ENCODE measurements at places on chromosomes 4 and X.

GRCh38 chr4:75248770-75249407 lies 265.3 kb downstream of the RCHY1 start:
- no peak for DNase-seq

DNA sequence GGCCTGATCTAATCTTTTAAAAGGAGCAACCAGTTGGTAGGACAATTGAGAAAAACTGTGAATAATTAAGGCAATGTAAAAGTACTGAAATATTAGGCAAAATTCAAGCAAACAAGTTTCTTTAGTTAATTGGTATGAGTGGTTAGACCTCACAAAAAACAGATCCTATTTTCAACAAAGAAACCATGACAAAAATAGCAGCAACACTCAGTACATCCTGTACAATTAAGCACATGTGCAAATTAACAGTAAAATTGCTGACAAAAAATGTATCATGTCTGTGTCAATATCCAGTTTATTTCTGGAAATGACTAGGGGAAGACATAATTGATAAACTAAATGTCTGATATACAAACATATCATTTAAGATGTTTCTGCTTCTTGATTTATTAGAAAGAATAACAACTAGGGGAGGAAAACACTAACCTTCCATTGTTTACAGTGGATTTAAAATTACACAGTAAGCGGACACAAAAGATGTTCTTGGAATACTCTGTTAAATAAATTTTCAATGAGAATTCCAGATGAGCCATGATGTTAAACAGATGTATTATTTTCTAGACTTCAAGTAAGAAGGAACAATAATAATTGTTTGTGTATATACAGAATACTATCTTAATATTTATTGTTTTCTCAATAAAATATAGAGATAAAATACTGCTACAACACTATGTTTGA lies 638.9 kb downstream of the SPRY1 start:
- DNase-seq: no peak

- DNase-seq: no peak
These were observed 1973.6 kb upstream of the AGA start for GRCh38 chr4:179415847-179416223.

DNA sequence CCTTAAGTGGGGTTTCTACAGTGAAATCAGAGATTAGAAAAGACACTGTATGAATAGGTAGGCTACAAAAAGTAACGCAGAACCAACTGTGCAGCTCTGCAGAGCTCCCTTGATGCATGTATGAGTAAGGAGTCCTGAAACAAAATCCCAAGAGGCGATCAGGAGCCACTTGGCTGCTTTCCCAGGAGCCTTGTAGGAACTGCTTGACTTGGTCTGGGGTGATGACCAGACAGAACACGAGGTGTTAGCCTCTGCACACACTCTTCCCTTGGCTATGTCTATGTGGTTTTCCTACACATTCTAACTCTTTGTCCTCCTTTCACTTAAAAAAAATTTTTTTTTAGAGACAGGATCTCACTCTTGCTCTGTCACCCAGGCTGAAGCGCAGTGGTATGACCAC lies 22.8 kb upstream of the AP1S2 start:
- no peak for DNase-seq

DNA sequence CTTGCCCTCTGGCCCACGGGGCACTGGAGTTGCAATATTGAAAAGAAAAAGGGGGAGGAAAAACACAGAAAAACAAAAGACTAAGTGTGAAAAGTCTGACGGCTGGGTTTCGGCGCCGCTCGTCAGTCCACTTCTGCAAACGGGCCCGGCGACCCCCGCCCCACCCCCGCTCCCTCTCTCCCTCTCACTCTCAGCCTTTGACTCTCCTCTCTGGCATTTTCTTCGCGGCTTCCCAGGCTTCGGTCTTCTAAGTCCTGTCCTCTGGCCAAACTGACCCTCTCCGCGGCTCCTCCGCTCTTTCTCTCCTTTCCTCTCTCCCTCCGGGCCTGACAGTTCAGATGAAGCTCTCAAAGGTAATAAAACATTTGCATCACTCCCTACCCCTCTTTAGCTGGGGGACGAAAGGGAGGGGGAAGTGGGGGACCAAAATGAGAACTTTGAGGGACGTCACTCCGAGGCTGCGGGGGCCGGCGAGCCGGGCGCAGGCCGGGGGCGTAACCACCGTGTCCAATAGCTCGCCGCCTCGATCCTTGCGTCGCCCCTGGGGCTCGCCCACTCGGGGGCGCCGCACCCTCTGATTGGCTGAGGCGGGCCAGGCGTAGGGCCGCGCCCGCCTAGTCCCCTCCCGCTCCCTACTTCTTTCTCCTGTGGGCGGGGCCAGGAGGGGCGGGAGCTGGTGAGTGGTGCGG lies at the start of gene NKX6-1:
Gene NKX6-1 (minus strand): TSS at position 358 of the 689 bp plus-strand sequence. CDS start 1,064 bp downstream, outside the sequence.
- DNase-seq: no peak

- DNase-seq: no peak
These were observed 183.4 kb downstream of the OPHN1 start for GRCh38 chrX:68249903-68250302.

GRCh38 chr4:38873290-38873944 lies 5.8 kb downstream of the FAM114A1 start:
- DNase-seq: no peak

DNA sequence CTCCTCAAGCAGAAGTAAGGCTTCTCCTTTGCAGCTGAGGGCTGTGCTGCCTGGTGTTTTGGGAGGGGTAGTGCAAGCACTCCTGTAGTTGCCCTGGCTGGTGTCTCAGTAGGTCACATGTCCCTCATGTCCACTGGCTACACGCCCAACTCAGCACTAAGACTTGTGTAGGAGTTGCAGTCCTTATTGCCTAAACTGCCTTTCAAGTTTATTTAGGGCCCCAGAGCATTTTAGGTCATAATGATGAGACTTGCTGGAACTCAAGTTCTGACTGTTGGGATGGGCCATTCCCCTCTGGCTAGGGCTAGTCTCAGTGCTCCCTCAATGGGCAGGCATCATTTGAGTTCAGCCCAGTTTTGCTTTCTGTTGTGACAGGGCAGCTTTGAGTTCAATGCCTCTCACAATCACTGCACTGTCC lies 44.1 kb downstream of the PPM1K start:
- no peak for DNase-seq

- DNase-seq: no peak
These were observed 99.2 kb downstream of the JADE1 start for GRCh38 chr4:128908735-128909134.

DNA sequence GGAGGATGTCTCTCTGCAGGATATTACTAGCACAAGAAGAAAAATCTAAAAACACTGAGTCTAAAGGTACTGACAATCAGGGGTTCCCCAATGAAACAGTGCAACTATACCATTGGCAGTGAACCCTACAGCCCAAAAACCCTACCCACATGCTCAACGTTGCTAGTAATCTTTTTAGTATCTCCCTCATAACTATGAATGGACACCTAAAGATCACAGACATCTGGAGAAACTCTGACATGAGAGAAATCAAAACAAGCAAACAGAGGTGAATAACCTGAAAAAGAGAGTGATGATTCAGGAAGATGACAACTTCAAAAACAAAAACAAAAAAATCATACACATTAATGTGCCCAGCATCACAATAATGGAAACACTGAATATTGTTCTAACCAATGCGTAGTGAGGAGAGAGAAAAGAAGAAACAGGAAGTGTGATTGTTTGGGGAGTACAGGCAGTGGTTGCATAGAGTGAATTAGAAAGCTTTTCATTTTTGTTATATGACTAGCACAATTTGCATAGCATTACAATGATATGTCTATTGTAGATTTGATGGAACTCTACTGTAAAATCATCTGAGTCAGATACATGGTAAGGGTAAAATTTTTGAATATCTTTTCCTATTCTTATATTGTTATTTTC lies 78.9 kb upstream of the FMR1 start:
- no peak for DNase-seq

DNA sequence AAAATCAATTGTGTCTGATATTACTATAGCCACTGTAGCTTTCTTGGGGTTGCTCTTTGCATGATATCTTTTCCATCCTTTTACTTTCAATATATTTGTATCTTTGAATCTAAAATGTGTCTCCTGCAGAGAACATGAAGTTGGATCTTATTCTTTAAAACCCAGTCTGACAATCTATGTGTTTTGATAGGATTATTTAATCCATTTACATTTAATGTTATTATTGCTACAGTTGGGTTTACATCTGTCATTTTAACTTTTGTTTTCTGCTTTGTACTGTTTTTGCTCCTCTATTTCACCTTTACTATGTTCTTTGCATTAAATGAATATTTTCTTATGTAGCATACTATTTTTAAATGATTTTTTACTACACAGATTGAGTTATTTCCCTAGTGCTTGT lies 230.9 kb downstream of the ANTXR2 start:
- DNase-seq: no peak

GRCh38 chr4:92303621-92304027 lies at the start of gene GRID2:
Gene GRID2, plus strand, starts transcription at chr4:92303966.
- DNase-seq: no peak

GRCh38 chr4:165625281-165625680 lies 246.5 kb downstream of the CPE start:
- DNase-seq: no peak

DNA sequence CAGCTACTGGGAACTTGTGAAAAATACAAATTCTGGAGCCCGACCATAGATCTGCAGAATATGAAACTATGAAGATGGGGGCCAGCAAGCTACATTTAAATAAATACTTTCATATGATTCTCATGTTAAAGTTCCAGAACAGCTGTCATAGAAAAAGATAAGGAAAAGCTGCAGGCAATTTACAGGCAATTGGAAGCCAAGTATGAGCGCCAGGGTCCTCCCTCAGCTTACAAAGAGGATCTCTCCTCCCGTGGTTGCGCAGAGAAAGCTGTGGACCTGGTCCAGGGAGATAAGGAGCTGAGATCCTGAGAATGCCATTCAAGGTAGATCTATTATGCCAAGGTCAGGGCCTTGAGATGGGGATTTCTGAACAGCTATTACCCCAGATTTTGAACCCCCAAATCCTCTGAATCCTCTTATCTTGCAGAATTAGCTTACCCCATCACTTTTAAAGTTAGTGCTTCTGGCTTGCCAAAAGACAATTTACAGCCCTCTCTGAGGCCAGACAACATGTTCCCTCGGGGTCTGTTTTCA lies 25.6 kb upstream of the FRAS1 start:
- DNase-seq: no peak

- DNase-seq: no peak
These were observed 608.3 kb upstream of the PCDH10 start for GRCh38 chr4:132540797-132541196.

DNA sequence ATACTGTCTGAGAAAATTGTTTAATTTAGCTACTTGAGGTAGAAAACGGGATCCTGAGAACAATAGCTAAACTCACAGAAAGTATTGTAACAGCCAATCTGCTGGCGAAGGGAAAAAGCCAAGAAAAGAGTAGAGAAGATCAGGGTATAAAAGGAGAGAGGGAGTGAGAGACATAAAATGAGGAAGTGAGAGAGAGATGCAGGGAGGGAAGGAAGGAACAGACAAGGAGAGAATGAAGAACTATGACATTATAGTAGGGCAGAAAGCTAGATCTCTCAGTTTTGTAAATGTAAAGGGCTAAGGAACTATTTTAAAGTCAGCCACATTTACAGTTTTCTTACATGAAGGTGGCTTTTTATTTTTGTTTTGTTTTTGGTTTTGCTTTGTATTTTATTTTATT lies 1.6 kb upstream of the GIMD1 start:
- DNase-seq: no peak

DNA sequence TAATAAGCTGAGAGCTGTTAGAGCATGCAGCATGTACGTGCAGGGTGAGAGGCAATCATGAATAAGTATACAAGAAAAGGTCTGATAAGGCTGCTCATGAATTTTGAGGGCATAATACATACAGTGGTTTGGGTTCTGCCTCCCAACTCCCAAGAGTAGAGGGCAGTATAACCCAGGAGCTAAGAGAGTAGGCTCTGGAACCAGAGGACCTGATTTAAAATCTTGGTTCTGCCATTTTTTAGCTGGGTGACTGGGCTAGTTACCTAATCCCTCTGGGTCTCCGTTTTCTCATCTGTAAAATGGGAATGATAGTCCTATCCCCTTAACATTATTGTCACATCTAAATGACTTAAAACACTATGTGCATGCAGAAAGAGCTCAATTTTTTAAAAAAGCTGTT lies 85.3 kb downstream of the LNX1 start:
- no peak for DNase-seq

DNA sequence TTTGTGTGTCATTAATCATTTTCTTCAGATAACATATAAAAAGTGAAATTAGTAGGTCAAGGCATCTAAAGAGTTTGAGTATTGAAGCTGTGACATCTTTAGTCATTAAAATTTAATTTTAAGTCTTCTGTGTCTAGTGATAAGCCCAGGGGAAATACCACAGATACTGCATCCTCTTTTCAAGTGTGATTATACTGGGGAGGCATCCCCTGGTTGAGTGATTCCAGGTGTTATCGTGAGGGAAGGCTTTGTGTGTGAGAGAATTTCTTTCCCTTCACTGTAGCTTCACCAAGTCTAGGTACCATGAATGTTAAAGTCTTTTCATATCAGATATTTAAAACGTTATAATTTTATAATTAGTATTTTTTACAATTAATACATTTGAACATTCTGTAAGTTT lies 193.4 kb downstream of the FRAS1 start:
- no peak for DNase-seq

GRCh38 chr4:338759-339097 lies 1.1 kb downstream of the ZNF141 start:
- no peak for DNase-seq

- DNase-seq: no peak
These were observed 92.1 kb upstream of the ZCCHC13 start for GRCh38 chrX:74211911-74212310.

GRCh38 chr4:86660401-86660800 lies 66.3 kb downstream of the PTPN13 start:
- no peak for DNase-seq

GRCh38 chrX:127908384-127908783 lies 143.8 kb downstream of the ACTRT1 start:
- DNase-seq: no peak

DNA sequence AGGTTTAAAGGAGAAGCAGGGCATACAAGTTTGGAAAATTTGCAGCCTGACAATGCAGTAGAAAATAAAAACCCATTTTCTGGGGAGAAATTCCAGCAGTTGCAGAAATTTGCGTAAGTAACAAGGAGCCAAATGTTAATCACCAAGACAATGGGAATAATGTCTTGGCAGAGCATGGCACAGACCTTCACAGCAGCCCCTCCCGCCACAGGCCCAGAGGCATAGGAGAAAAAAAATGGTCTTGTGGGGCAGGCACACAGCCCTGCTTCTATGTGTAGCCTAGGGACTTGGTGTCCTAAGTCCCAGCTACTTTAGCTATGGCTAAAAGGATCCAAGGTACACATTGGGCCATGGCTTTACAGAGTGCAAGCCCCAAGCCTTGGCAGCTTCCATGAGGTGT lies 65.7 kb downstream of the SPOCK3 start:
- DNase-seq: no peak

GRCh38 chrX:132778917-132779316 lies 179.5 kb downstream of the HS6ST2 start:
- DNase-seq: no peak

GRCh38 chr4:92136434-92136833 lies 167.3 kb upstream of the GRID2 start:
- DNase-seq: no peak
